ENCODE measurements at places on chromosomes 4 and X.

GRCh38 chr4:76275486-76276124 lies 24.1 kb downstream of the FAM47E start:
- DNase-seq: no peak

- DNase-seq: no peak
Observed at GRCh38 chr4:41575207-41575606, 37.2 kb downstream of the LIMCH1 start.

DNA sequence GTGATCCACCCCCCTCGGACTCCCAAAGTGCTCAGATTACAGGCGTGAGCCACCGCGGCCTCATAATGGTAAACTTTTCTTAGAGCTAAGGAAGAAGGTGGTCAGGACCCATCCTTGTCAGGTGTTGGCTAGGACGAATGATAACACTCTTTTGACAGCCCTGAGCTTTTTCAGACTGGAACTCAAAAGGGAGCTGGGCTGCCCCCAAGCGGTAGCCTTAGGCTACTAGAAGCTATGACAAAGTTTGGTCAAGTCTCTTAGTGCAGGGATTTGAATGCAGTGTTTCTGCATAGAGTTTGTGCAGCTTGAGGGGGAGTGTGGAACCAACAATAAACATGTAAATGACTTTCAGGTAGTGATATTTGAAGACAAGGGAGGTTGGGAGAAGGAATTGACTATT lies 11.8 kb upstream of the HSD17B10 start:
- DNase-seq: no peak

DNA sequence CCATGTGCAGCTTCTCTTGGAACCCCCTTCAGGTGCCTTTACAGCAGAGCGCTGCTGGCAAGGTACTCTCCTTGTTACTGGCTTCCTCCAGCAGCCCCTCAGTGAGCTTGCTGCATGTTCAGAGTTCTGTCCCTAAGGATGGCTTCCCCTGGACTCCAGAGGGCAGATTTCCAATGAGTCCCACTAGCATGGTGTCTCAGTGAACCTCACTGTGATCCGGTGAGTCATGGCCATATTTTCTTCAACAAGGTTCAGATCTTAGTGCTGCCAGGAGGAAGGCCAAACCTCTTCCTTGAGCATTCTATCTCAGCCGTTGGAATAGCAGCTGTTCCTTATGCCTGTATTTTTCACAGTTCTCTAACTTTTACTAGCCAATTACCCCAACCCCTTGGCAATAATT lies 98.8 kb downstream of the CASK start:
- no peak for DNase-seq

DNA sequence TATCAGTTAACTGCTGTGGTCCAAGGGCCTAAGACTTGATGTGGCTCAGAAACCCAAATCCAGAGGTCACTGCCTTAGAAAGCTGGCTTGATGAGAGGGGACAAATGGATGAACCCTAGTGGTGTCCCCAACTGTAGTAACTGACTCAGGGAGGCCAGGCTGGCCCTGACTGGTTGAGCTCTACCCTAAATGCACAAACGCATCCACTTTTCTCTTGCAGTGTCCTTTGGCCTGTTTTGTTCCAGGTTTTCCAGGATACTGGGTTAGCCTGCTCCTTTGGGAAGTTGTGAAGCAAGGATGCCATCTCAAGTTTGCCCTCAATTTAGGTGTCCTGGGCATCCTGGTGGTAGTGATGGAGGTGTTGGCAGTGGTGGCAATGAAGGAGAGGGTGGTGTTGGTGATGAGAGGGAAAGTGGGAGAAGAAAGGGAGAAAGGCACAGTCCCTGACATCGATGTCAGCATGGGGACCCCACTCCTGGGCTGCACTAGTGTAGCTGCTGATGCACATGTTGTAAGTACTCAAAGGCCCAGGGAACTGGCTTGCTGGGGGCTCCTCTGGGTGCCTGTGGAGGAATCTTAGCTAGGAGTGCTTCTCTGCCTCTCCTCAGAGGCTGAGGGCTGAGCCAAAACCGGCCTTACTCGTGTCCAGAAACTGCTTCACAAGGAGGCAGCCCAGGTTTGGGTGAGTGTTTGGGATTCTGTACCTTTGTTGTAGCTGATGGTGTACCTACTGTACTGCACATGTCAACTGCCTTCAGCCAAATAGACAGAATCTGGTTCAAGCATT lies 2.9 kb upstream of the HAND2 start:
- DNase-seq: no peak

DNA sequence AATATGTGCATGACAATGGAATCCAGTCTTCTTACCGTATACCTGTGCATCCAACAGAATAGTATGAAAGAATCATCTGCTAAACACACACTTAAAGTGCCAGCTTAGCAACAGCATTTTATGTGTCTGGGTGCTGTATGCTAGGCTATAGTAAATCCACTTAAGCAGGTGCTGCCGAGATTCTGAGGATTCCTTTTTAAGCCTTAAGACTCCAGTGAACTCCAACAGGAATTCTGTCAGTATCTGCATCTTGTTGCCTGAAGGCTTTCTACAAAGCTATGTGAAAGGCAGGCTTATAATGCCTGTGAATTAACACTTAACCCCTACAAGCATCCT lies 1076.4 kb upstream of the PABPC4L start:
- no peak for DNase-seq
